Cerebellar cortex (tissue), 1 donor: ENCODE measurements at places on chromosomes 3 and 15.

GRCh38 chr3:39671116-39671515 lies 138.3 kb upstream of the MYRIP start:
- DNase-seq, result no peak

DNA sequence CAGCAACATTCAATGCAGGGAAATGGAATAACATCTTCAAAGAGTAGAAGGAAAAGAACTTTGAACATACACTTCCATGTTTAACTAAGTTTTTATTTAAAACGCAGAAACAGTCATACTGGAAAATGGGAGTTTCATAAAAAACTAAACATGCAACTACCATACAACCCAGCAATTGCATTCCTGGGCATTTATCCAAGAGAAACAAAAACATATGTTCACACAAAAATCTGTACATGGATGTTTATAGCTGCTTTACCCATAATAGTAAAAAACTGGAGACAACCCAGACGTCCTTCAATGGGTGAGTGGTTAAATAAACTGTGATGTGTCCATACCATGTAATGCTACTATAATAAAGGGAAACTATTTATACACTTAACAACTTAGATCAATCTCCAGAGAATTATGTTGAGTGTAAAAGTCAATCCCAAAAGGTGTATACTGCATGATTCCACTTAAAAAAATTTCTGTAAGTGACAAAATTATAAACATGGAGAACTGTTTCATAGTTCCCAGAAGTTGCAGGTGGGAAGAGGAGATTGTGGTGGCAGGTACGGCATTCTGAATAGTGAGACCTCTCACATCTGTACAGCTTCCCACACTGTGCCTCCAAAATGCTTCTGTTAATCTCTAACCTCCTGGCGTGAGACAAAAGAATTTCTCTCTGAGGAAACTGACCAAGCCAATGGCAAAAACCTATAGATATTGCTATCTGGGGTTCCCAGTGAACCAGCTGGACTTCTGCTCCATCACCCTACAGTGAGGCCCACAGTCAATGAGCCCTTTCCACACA lies 23.1 kb downstream of the ISG20 start:
- no peak for DNase-seq

DNA sequence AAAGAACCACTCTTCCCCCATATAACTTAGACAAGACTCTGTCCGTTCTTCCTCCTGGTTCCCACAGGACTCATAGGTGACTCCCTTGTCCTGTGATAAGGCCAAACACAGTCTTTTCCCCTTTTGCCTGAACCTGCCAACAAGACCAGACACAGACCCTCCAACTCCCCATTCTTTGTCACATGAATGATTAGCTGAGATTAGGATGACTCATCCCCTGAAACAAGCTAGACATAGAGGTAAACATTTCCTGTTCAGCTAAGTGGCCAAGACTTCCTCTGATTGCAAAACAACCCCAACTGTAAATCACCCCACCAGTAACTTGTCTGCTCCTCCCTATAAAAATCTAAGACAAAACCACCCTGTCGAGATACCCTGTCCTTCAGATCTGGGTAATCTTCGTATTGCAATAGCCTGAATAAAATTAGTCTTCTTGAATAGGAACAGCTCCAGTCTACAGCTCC lies 11.4 kb upstream of the HTR3E start:
- no peak for DNase-seq

DNA sequence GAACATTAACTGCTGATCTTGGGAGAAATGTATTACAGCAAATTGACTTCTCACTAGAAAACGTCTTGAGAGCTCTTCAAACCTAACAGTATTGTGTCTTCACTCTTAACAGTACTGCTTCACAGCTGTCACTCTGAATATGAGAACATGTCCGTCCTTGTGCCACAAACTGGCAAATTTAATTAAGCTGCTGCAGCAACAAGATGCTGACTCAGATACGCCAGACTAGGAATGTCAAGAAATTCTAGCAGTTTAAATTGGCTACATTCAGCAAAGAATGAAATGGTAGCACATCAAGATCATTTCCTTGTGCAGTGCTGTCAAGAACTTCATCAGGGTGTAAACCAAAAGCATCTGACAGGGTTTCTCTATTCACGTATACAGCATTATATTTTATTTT lies 7.6 kb downstream of the ICE2 start:
- no peak for DNase-seq

- DNase-seq, result no peak
These were observed 73.4 kb downstream of the SLC6A11 start for GRCh38 chr3:10889206-10889960.
